ENCODE measurements at places on chromosomes 7 and 10.

DNA sequence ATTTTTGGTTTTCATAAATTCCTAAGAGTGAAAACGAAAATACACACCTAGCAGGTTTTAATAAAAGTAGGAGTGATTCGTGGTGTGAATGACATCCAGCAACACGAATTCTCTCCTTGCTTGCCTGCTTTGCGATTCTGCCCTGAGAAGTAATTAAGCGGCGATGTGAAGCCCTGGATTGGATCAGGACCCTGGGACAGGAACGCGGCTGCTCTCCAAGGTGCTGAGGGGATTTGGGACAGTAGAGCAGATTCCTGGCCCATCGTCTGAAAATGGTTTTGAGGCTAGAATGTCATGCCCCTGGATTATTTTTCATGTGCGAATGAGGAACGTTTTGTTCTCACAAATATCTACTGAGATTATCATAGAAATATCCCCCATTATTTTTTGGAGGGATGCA, 7.8 kb downstream of the NPS start:
- no peak for DNase-seq

DNA sequence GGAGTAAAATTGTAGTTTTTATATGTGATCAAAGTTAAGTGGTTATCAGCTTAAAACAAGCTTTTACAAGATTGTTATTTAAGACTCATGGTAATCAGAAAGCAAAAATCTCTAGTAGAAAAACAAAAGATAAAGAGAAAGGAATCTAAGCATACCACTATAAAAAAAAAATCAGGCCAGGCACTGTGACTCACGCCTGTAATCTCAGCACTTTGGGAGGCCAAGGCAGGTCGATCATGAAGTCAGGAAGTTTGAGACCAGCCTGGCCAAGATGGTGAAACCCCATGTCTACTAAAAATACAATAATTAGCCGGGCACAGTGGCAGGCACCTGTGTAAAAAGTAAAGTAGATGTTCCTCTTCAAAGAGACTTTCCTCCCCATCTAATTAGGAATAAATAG, 265.9 kb upstream of the NRP1 start:
- DNase-seq = no peak

DNA sequence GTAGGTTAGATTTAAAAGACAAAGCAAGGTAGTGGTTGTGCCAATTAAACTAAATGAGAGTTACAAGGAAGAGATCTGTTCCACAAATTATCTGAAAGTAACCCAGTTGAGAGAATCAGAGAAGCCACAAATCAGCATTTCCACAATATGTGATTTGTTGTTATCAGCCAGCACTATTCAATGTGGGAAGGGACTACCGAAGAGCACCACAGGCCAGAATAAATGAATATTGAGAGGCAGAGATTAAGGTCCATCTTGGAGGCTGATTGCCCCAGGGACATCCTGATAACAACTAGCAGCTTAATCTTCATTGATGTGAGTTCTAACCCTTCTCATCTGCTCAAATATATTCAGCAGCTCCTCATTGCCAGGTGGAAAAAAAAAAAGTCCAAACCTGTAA, 367.6 kb downstream of the MALRD1 start:
- no peak for DNase-seq

DNA sequence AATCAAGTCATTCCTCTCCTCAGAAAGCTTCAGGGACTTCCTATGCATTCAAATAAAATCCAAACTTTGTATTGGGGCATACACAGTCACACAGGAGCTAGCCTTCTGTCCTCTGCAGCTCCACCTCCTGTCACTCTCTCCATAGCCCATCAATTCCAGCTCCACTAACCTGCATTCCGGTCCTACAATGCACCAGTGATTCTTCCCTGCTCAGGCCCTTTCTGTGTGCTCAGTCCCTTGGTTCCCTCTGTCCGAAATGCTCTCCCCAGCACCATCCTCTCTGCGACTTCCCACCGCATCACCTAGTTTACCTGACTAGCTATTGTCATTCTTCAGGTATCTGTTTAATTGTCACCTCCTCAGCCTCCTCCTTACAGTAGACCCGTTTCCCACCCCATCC, 26.4 kb upstream of the YAE1 start:
- no peak for DNase-seq

- DNase-seq = no peak
Measured at GRCh38 chr7:39979406-39980073, 29.5 kb downstream of the CDK13 start.

DNA sequence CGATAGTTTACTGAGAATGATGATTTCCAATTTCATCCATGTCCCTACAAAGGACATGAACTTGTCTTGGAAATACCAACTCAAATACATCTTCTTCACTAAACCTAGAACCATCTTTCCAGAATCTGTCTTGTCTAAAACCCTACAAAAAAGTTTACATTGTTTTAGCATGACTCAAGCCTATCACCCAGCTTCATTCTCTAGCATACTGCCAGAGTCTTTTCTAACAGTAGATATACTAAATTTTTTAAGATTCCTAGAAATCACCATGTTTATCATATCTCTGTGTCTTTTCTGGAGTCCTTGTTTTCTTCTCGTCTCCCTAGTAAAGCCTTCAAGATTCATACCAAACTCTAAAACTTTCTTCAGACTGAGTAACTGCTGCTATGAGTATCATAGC, 129.7 kb downstream of the SEMA3E start:
- DNase-seq = no peak

GRCh38 chr10:69468751-69469089, 17.5 kb downstream of the TSPAN15 start:
- DNase-seq = no peak

- no peak for DNase-seq
Measured at GRCh38 chr7:29454464-29454863, 109.2 kb upstream of the PRR15 start.

DNA sequence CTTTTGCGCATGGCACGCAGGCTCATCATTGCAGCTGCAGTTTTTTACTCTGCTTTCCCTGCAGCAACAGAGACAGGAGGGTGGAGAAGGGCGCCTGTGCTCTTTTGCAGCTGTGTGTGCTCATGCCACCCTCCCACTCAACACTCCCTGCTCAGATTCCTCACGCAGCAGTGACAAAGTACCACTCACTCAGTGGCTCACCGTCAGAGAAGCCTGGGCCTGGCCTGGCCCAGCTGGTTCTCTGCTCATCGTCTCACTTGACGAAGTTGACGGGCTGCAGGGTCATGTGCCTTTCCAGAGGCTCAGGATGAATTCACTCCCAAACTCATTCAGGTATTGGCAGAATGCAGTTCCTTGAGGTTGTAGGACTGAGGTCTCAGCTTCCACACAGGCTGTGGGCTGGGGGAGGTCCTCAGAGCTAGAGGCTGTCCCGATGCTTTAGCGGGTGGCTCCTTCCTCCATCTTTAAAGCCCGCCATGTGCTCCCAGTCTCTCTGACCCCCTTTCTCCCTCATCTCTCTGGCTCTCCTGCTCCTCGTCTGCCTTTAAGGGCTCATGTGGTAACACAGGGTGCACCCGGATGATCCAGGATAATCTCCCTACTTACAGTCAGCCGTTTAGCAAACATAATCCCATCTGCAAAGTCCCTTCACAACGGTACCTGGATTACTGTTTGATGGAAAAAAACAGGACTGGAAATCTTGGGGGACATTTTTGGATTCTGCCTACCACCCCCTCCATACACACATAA, 25.8 kb downstream of the PTPRE start:
- DNase-seq = no peak

- DNase-seq = no peak
Measured at GRCh38 chr7:128020159-128020558, 11.1 kb downstream of the LRRC4 start.

DNA sequence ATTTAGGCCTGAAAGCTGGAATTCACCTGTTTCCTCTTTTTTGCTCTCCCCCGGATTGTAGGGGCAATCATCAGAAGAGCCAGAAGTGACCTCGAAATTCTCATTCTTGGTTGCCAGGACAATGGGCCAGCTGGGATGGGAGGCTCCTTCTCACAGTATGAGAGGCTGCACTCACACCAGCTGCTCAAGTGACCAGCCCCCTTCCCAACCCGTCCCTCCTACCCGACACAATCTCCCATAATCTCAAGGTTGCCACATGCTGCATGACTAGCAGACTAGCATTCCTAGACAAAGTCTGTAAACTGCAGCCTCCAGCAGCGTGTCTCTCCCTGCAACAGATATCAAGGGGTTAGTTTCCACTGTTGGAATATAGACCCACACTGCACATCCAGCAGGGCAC, 110.3 kb downstream of the C1GALT1 start:
- no peak for DNase-seq

- peak; percentile 77 for DNase-seq
Measured at GRCh38 chr10:45380903-45381620, 7.0 kb downstream of the ALOX5 start.

DNA sequence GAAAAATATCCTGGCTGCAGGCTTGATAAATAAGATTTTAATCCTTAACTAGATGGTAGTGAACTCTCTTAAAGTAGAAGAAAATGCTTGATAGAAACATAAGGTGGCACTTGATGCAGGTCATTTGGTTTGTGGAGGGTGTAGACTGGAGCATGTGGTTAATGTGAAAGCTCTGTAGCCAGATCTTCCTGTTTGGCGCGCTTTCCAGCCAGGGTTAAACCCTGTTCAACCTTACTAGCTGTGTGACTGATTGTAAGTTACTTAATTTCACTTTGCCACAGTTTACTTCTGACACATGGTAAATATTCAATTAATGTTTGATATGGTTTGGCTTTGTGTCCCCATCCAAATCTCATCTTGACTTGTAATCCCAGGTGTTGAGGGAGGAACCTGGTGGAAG, 394.0 kb downstream of the REEP3 start:
- DNase-seq = no peak

DNA sequence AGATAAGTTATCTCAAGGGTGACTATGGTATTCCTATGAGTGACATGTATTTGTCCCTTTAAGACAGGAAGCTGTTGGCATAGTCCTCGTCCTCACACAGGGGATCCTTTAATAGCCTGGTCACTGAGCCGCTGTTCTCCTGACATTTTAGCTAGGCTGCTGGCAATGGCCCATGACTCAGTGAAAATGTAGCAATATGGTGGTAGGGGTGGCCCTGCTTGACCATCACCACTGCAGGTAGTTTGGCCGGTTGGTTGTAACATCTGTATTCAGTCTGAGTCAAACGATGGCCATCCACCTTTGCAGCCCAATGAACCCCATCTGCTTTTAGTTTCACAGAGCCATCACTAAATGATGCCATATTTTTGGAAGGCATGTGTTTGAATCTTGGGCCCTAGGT, 110.1 kb upstream of the RAB18 start:
- DNase-seq = no peak

GRCh38 chr7:30931929-30932540, 20.4 kb downstream of the AQP1 start:
- peak; percentile 37 for DNase-seq

GRCh38 chr10:103466734-103467133, 8.0 kb upstream of the CALHM1 start:
- no peak for DNase-seq

DNA sequence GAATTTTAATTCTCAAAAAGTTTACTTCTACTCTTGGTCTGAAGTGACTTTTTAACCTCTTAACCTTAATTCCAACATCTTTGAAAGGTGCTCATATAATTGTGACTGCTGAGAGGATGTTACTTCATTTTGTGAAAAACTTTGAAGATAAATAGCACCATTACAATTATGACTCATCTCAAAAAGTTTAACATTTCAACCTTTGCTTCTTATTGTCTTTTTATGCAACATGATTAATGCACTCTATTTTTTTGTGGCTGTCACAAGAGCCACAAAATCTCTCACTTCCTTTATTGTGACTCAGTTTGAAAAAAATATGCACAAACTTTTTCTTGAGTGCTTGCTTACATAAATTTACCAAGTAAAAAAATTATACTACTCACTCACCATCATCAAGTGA, 383.1 kb downstream of the LRRTM3 start:
- no peak for DNase-seq

- no peak for DNase-seq
Measured at GRCh38 chr10:110783509-110784107, 88.1 kb upstream of the PDCD4 start.

DNA sequence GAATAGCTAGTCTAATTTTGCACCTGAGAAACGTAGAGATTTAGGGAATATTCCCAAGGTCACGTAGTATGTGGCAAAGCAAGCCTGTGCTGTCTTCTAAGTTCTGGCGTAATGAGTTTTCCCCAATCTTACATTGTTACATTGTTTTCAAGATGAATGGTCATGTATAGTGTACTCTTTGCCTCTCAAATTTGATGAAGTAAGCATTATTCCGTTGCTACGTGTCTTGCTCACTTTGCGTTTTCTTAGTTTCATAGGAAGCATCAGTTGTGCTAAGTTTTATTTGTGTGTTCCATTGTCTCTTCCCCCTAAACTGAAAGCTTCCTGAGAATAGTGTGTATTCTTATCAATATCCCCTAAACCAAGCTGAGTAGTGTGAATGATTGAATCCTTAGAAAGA, 637.6 kb upstream of the C7orf33 start:
- no peak for DNase-seq

GRCh38 chr7:113338071-113338696, 219.8 kb upstream of the SMIM30 start:
- DNase-seq = no peak

DNA sequence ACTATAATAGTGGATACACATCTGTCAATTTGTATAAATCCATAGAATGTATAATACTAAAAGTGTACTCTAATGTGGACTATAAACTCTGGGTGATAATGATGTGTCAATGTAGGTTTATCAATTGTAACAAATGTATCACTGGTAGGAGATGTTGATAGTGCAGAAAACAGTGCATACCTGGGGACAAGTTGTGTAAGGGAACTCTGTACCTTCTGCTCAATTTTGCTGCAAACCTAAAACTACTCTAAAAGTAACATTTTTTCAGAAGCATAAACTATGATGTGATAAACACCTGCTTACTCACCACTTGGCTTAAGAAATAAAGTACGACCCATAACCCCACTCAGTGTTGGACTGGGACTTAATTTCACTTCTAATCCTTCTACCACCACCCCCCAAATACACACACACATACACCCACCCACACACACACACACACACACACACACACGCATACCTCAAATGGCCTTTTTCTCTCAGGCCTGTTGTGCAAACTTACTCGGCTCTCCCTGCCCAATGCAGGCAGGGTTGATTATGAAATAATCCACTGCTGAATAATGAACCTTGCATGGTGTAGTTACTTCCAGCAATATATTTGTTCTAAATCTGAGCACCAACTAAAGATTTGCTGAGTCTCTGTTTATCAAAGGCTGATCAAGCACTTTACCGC, 154.1 kb upstream of the KMT2E start:
- DNase-seq = no peak

- no peak for DNase-seq
Measured at GRCh38 chr7:112572669-112573301, 92.0 kb downstream of the LSMEM1 start.

DNA sequence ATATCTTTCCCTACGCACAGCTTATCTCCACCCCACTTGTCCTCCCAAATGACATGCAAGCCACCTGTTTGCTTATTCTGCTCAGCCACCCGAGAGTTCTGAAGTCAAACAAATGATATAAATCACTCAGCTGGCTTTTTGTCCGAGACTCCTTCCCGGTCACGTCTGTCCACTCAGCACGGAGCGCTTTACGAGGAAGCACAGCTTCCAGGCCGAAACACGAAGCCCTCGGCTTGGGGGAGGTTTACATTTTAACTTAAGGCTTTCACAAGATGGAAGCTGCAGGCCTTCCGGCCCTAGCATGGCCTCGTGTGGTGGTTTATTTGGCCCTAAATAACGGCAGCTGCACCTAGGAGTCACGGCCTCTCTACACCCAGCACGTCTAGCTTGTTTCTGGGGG, 60.1 kb upstream of the GNA12 start:
- no peak for DNase-seq

- DNase-seq = peak; percentile 79
Measured at GRCh38 chr7:77327067-77327931, 88.8 kb downstream of the GSAP start.

GRCh38 chr10:104098358-104098925, 12.8 kb upstream of the COL17A1 start:
- DNase-seq = no peak

GRCh38 chr10:43238462-43238861, 28.4 kb downstream of the RASGEF1A start:
- DNase-seq = peak; percentile 22

Measured in upper lobe of right lung (tissue), 1 donor.